ENCODE measurements at places on chromosomes 4 and X.

GRCh38 chr4:159884989-159885388 is 782.1 kb downstream of the RAPGEF2 start:
- no peak for DNase-seq

- DNase-seq, result no peak
These were observed 13.3 kb upstream of the DUSP9 start for GRCh38 chrX:153633607-153634180.

DNA sequence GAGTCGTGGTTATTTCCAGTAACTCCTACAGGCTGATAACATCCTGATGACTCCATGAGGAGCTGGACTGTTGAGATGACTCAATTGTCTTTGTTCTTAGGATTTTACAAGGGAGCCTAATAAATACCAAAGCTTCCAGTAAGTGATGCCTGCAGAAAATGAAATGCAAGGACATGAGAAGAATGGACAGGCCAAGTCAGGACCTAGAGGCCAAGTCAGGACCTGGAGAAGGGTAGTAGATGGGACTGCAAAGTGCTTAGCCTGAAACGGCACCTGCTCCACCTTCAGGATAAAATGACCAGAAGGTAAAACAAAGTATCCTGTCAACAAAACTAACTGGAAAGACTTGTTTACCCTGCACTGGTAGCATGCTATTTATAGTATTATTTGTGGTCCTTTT is 6.4 kb upstream of the SLC10A6 start:
- no peak for DNase-seq

DNA sequence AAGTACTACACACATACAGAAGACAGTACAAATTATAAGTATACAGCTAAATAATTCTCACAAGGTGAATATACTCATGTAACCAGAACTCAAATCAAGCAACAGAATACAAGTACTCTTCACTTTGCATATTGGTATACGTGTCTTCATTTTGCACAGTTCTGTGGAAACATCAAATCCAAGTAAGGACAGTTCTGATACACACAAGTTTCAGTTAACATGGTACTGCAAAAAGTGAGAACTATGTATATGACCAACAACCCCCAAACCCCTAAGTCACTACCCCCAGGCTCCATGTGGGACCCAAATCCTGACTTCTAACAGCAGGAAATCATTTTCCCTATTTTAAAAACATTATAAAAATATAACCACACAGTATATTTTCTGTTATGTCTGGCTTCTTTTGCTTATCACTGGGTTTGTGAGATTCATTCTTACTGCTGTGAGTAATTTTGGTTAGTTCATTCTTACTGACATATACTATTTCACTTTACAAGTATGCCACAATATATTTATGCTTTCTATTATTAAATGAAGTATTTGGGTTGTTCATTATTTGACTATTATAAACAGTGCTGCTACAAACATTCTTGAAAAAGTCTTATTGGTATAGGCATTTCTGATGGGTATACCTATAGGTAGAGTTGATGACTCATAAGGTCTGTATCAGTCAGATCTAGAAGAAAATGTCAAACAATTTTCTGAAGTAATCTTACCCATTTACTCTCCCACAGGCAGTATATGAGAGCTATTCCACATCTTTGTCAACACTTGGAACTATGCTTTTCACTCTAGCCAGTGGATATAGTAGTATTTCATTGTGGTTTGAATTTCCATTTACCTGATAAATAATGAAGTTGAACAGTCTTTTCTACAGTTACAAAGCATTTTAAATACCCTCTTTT is 47.0 kb downstream of the SCLT1 start:
- DNase-seq, result peak; percentile 39

DNA sequence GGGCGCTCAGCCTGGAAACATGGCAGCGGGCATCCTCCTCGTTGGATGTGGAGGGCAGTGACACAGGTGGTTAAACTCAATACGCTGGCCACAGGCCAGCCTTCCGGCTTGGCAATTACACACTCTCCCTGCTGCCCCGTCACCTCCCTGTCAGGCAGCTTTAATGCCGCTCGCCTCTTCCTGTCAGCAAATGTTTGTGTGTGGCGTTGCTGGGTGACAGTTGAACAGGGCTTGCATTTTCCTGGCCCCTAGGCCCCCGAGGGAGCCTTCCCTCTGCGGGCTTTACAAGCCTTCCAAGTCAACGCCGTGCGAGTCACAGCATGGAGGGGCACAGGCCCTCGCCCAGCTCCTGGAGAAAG is 620.0 kb downstream of the BCOR start:
- no peak for DNase-seq

DNA sequence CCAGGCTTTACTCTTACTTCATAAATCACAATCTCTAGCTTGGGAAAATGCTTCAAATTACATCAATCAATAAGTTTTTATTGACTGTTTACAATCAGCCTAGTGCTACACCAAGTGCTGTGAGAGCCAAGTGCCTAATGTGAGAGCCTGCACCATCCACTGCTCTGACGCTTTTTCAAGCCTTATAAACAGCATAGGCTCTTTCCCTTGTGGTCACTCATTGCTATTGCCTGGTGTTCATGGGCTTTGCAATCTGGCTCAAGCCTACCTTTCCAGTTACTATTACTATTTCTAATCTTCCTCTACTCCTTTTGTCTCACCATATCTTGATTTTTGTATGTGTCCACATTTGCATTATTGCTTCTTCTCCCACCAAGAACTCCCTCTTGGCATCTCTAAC is 77.0 kb downstream of the REELD1 start:
- DNase-seq, result no peak

DNA sequence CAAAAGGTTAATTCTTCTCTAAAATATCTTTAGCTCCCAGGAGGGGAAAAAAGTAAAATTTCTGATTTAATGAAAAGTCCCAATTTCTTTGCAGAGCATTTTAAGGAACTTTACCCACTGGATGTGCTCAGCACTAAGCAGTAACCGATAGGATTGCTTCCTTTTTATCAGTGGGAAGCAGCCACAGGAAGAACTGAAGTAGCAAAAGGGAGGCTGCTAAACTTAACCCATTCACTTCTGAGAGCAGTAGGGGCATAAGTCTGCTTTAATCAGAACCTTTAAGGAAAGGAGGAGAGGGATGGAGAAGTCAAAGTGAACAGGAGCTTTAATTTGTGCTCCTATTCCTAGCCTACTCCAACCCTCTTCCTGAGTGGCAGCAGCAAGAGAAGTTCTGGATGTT is at the start of gene F8:
F8 (minus strand) TSS at position 139 of the 400 bp plus-strand sequence. CDS start 171 bp downstream, outside the sequence.
- no peak for DNase-seq
